Keratinocyte (primary cell): ENCODE measurements at places on chromosomes 12 and 14. TPM values are rescaled to one million over a fixed set of nuclear protein-coding genes. Genes with fewer than 3 reads are reported as not detected.

ANKRD9 gene
- polyA plus RNA-seq = 3.5 to 9.6 TPM (median 4.9 TPM) in 3 replicates

NEUROD4 gene
- polyA plus RNA-seq = not detected in 3 replicates

DNA sequence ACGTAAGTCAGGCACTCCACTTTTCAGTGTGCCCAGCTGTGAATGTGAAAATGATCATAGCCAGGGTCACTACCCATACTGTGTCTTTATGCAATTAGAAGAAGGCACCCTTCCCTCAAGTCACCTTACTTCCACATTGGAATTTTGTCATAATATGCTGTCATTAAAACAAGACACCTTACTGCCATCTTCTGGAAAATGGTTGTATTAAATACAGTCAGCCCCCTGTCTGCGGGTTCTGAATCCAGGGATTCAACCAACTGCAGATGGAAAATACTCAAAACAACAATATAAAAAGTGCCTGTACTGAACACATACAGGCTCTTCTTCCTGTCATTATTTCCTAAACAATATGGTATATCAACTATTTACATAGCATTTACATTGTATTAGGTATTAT, 70.2 kb upstream of the TBX5 start:
- no peak for DNase-seq

DNA sequence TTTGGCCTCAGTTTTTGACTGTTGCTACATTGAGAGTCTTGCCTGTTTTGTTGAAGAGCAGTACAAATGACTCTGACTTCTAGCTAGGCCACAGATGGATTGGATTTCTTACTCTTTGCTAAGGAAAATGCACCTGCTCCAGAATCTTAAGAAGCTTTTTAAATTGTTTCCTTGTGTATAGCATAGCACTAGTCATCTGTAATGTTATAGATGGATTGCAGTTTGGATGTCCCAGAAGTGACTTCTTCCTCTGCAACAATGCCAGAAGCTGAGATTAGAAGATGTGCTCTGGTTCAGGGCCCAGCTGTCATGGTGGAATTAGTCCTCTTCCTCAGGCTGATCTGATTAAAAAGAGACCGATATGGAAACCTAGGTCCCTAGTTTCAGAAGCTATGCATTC, 67.9 kb downstream of the DAAM1 start:
- DNase-seq = no peak

DNA sequence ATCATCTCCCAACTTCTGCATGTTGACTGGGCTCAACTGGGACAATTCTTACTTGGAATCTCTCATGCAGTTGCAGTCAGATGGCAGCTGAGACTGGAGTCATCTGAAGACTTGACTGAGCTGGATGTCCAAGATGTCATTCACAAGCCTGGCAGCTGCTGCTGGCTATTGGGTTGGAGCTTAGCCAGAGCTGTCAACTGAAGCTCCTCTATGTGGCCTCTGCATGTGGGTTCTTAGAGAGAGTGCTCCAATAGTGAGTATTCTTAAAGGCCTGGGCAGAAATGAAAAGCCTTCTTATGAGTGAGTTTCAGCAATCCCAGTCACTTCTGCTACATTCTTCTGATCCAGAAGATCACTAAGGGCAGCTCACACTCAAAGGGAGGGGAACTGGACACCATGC, 440.9 kb downstream of the LRIG3 start:
- DNase-seq = no peak

- DNase-seq = no peak
Measured at GRCh38 chr14:100192250-100192671, 32.8 kb upstream of the DEGS2 start.

GRCh38 chr14:96683562-96684289, 113.5 kb upstream of the VRK1 start:
- no peak for DNase-seq

- no peak for DNase-seq
Measured at GRCh38 chr12:17192721-17193120, 586.8 kb upstream of the LMO3 start.
